ENCODE measurements at places on chromosomes 7 and 10.

GRCh38 chr10:76068856-76069255, 637.4 kb downstream of the LRMDA start:
- DNase-seq: no peak

- DNase-seq: no peak
These were observed 74.5 kb downstream of the LANCL2 start for GRCh38 chr7:55439627-55440026.

- peak; percentile 30 for DNase-seq
These were observed 18.1 kb upstream of the PAXIP1 start for GRCh38 chr7:155020996-155021395.

- DNase-seq: no peak
These were observed 708.7 kb downstream of the PARD3 start for GRCh38 chr10:34106356-34106885.

DNA sequence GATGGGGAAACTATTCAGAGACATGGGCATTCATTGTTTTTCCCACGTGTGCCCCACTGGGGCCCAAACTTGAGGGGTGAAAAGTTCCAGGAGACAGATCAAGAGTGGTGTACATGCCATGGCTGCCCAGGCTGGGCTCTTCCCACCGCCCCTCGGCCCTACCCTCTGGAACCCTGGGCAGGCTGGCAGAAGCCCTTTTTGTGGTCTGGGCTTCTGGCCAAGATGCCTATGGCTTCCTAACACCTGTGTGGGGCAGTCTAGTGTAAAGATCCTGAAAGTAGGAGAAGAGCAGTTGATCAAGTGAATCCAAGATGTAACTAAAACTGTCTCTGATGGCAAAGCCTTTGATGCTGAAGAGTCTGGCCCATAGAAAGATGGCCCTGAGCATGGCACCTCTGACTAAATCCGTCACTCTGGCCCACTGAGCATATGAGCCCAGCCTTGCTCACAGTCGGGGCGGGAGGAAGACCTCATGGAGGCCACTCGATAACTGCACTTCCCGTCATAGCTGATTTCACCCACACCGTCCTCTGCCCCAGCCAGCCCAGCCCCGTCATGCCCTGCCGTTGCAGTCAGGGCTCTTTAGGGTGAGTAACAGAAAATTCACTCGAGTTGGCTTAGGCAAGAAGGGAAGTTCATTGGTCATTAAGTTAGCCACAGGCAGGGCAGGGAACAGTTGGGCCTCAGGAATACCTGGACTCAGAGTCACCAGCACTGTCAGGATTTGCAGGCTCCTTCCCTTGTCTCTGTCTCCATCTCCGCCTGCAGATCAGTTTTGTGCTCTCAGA, 37.9 kb upstream of the MTPAP start:
- no peak for DNase-seq

DNA sequence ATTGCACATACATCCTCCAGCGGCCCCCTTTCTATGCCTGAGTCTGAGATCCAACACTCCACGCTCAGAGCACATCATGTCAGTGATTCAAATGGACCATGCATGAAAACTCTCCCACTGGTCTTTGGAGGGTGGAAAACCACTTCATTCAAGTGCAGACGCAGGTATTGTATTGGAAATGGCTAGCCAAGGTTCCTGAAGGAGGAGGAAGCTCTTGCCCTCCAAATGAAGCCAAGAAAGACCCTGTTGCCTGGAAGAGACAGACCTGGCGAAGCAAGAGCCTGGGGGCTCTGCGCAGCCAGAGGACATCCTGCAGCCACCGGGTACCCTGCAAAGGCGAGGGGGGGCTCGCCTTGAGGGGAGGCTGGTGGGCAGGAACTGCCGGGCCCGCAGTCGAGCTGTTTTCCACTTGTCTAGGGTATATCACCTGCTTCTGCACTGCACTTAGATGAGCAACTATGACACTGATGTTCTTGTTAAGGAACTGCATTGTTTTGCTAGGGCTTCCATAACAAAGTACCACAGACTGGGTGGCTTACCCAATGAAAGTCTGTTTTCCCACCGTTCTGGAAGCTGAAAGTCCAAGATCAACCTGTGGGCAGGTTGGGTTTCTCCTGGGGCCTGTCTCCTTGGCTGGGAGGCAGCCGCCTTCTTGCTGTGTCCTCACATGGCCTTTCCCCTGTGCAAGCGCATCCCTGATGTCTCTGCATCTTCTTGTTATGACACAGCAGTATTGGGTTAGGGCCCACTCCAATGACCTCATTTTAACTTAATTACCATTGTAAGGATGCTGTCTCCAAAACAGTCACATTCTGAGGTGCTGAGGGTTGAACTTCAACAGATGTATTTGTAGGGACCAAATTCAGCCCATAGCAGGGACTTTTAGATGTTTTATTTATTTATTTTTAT, 233.4 kb downstream of the ARHGAP12 start:
- DNase-seq: no peak

DNA sequence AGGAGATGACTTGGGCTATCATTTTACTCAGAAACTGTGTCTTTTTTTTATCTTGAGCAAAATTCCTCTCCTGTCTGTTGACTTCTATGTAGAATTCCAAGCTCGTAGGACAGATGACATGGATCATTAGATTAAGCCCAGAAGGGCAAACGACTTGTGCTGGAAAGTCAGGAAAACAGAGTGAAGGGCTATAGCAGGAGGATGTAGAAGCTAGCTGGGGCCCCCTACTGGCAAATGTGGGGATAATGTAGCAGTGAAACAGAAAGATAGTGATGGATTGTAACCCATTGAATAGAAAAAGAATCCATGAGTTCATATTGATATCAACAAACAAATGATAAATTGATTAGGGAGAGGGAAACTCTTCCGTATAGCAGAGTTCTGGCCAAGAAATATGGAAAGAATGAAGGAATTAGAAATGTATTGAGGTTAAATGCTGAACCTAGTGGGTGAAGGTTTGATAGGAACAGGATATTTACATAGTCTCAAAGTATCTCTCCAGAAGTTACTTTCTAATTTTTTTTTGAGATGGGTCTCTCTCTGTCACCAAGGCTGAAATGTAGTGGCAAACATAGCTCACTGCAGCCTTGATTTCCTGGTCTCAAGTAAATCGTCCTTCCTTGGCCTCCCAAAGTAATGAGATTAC, 103.6 kb downstream of the LYZL1 start:
- DNase-seq: peak; percentile 38

- peak; percentile 78 for DNase-seq
These were observed 44.1 kb downstream of the SFTPD start for GRCh38 chr10:79904671-79905321.

DNA sequence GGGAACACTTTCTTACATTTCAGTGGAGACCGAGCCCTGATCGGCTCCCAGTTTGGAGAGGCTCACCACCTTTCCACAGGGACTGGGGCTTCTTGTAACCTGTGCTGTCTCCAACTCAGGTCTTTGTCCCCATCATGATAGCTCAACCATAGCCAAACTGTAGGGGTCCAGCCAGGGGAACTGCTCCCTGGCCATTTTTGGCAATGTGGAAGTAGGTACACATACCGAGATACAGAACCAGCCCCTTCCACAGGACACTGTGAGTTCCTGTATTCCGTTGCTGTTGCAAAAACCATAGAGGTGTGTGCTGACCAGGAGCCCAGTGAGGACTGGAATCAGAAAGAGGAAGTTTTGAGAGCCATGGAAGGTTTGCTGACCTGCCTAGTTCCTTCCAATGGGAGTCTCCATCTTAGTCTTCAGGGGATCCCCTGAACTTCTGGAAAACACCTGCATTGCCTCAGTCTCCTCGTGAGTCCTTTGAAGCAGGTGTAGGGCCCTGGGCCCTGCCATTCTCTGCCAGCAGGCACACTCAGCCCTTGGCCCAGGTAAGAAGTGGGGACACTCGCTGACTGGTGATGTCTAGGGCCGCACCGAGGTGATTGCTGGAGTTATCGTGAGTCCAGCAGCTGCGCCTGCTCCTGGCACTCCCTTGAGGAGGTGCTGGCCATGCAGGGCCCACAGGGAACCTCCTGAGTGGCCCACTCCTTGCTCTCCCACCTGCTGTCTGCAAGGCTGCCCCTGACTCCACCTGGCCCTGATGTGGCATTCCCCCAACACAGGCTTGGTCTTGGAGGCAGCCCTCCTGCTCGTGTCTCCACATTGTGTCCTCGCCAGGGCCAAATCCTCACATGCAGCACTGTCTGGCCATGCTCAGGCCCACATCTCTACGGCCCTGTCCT, 11.2 kb downstream of the WDFY4 start:
- DNase-seq: no peak

GRCh38 chr10:36269222-36269621, 627.1 kb upstream of the FZD8 start:
- DNase-seq: no peak

DNA sequence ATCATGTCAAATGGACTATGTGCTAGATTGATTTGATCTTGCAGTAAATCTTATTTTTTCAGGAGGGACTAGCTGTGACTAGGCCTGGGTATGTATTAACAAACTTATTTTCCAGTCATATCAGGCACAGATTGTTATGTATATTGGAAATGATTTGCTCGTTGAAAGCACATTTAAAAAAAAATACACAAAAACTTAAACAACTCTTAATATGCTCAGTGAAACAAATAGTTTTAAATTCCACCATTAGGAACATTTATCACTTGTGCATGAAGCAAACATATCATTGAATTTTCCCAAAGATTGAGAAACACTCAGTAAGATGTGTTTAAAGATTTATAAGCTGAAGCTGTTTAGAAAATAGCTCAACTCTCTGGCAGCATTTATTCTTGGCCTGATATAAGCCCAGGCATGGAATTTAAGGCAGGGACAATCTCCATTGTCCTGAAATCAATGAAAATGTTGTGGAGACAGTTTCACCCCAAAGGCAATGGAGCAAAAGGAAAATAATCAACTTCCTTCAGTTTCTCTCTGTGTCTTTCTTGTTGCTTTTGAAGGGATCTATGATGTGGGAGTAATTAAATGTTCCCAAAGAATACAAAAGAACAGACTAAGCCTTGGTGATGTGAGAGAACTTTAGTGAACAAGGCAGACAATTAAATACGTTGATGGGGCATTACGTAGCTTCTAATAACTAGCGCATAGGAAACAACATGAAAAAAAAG, 250.3 kb downstream of the GPR37 start:
- no peak for DNase-seq

GRCh38 chr7:28979776-28980175, 21.6 kb upstream of the TRIL start:
- DNase-seq: peak; percentile 75

DNA sequence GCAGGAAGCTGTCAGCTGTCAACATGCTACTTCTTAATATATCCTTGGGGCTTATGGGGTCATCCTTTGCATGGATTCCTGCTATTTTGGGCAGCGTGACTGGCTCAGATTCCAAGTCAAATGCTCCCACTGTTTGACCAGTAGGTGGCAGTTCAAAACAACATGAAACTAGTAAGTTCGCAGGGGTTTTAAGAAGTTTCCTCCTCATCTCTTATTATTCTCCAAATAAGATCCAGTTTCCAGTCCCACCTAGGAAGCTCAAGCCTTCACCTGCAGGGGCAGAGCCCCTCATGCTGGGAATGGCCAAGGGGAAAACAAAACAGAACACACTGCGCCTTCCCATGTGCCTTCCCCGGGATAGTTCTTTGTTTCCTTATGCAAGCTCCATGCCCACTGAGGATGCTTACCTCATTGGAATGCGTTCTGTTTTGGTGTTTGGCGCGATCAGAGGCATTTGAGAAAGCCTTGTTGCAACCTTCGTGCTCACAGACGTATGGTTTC, 259.8 kb downstream of the GLI3 start:
- DNase-seq: peak; percentile 10

- no peak for DNase-seq
These were observed 18.4 kb downstream of the FAM241B start for GRCh38 chr10:69648461-69648860.

- no peak for DNase-seq
These were observed 86.5 kb downstream of the DKK1 start for GRCh38 chr10:52400562-52400961.

- no peak for DNase-seq
These were observed 575.6 kb downstream of the KIF20B start for GRCh38 chr10:90276894-90277475.

DNA sequence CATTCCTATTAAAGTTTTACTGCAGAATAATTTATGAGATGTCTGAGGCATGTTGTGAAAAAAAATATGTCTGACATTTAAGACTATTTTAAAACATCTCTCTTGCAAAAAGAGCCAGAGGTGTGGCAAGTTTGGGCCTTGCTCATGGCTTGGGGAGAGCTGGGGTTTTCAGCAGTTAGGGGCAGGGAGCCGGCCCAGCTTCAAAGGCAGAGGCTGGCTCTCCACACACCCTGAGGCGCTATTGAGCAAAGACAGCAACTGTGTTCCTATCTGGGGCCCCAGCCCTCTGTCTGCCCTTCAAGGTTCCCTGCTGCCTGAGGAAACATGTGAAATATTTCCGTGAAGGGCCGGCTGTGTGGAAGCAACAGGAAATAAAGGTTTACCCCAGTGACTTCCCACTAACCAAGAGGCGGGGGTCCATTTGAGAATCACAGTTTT, 94.0 kb downstream of the SORBS1 start:
- no peak for DNase-seq

DNA sequence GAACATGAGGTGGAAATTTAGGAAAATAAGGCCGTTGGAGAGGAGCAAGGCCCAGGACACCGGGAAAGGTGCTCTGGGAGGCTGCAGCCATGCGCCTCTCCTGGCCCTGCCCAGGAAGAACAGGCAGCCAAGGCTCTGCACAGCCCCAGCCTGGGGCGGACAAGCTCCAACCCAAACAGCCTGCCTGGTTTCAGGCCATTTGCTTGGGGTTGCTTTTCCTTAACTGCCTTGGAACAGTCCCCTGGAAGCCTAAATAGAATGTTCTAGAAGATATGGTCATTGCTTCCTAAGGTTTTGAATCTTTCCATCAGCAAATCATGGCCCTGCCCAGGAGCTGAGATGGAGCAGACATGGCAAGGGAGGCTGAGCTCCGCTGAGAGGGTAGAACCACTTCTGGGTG, 11.0 kb downstream of the VSTM4 start:
- no peak for DNase-seq

GRCh38 chr7:120862987-120863590, 5.1 kb upstream of the TSPAN12 start:
- no peak for DNase-seq

All from WERI-Rb-1 (cell line).